T-helper 1 cell (primary cell): ENCODE measurements at places on chromosomes 1 and 21.

DNA sequence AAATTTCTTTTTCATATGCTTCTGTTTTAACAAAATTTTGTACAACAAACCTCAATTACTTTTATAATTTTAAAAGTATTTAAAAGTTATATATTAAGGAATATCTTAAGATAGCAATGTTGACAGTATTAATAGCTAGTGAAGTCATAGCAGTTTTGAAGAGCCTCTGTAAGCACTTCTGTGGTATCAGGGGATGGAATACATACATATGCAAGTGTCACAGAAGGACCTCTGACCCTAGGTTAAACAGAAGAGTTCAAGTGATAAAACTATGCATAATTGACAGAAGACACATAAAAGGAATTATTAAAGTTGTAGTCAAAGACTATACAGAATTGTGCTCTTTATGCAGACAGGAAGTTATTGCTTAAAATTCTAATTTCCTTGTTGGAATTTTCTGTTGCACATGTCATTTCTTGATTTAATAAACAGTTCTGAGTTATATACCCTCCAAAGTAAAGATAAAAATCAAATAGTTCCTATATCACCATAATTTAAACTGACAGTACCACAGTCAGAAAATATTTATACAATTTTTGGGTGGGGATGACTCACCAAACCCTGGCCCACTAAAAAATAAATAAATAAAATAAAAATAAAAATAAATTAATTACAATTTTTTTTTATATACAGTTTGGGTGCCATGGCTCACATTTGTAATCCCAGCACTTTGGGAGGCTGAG lies 27.1 kb downstream of the IPP start:
- no peak for DNase-seq

DNA sequence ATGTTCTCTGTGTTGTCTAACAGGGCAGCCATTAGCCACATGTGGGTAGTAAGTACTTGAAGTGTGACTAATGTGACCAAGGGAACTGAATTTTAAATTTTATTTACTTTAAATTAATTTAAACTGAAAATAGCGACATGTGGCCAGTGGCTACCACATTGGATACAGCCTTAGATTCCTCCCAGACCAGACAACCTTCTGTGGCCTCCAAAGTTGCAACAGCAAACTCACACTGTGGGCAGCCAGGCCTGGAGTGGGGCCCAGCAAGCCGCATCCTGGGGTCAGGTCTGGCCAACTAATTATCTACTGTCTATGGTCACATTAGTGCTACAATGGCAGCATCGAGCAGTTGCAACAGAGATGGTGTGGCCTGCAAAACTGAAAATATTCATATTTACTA lies 11.7 kb downstream of the EIF2D start:
- DNase-seq = no peak

DNA sequence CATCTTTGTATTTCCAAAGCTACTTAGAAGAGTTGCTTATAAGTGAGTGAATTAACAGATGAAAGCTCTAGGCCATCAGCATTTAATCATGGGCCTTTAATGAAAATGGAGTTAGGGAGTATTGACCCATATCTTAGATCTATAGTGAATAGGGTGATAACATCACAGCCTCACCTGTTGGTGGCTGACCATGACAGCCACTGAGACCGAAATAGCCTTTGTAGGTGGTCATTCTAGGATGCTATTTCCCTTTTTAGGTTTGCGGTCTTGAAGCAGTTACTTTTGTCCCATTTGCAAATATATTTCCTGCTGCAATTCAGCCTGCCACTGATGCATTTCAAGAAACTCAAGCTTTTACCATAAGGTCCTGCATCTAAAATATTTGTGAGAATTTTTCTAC lies 410.1 kb upstream of the LYPLAL1 start:
- no peak for DNase-seq

DNA sequence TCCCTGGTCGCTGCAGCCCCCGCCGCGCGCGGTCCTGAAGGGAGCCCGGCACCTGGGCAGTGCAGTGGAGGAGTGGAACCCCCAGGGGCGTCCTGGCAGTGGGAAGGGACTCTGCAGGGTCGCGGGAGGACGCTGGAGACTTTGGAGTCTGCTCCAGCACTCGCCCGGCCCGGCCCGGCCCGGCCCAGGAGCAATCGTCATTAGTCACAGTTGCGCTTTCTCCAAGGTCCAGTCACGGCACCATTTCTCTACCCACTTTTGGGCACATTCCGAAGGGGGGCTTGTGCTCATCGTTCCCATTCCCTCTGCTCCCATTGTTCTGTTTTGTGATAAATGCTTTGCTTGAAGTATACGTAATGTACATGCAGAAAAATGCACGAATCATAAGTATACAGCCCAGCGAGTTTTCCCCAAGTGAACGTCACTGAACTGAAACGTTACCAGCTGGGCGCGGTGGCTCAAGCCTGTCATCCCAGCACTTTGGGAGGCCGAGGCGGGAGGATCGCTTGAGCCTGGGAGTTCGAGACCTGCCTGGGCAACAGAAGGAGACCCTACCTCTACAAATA lies 999 bp downstream of the THAP3 start:
- DNase-seq = no peak

- DNase-seq = no peak
These were observed 76.1 kb upstream of the KIAA0040 start for GRCh38 chr1:175268720-175269119.

- peak; percentile 58 for DNase-seq
These were observed 14.3 kb upstream of the MUL1 start for GRCh38 chr1:20521960-20522861.

GRCh38 chr1:19014765-19015164 lies 58.3 kb upstream of the IFFO2 start:
- DNase-seq = no peak

- no peak for DNase-seq
These were observed 2.2 kb downstream of the SLC19A2 start for GRCh38 chr1:169483500-169483966.

GRCh38 chr1:92749024-92749634 lies 35.8 kb downstream of the EVI5 start:
- DNase-seq = no peak

DNA sequence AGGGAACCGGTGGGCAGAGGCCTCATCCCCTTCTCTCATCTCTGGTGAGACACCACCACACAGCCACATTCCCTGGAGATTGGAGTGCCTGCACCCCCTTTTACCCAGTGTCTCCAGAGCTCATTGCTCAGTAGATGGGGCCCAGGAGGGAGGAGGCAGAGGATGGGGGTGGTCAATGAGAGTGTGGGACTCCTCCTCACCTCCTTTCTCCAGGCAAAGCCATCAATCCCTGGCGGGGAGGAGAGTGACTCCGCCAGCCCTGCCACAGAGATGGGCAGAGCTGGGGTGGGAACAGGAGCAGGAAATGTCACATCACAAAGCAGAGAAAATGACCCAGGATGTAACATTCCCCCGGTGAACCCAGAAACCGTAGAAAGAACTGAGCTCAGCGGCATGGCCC lies 117.2 kb downstream of the MATN1 start:
- no peak for DNase-seq

GRCh38 chr1:22638476-22639234 lies 2.2 kb downstream of the C1QA start:
- DNase-seq = no peak

GRCh38 chr1:9006956-9007615 lies 19.1 kb downstream of the SLC2A7 start:
- DNase-seq = no peak

GRCh38 chr1:2099886-2100779 lies 49.9 kb downstream of the PRKCZ start:
- no peak for DNase-seq

DNA sequence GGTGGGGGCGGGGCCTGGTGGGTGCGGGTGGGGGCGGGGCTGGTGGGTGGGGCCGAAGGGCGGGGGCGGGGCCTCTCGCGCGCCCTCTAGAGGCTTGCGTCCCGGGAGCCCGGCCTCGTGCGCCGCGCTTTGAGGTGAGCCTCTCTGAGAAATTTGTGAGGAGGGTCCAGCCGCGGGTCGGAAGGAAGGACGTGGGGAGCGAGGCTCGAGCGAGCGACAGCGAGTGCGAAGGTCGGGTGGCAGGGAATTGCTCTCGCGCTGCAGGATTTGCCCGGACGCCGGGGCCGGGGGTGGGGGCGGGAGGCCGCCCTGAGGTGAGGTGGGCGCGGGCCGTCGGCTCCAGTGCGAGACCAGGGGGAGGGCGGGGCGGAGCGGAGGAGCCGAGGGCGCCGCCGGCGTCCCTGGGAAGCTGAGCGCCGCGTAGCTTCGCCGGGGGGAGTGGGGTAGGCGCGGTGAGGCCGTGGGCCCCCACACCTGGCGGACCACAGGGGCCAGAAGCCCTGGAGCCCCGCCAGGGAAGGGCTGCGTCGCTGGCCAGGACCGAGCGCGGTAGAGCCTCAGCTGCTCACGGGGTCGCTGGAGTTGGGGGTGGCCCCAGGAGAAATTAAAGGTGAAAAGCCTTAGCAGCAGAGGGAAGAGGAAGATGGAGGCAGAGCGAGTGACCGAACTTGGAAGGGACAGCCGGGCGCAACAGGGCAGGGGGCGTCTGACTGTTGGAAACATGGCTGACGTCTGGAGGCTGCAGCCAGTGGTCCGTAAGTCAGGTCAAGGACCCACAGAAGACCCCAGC lies 754 bp upstream of the LSS start:
- DNase-seq = no peak

- DNase-seq = no peak
These were observed 237.9 kb downstream of the HLX start for GRCh38 chr1:221117133-221117532.

- DNase-seq = no peak
These were observed 35.9 kb downstream of the PIK3R3 start for GRCh38 chr1:46096269-46097148.

- no peak for DNase-seq
These were observed 62.3 kb downstream of the PTGS2 start for GRCh38 chr1:186617926-186618325.

- no peak for DNase-seq
These were observed 10.8 kb downstream of the OBSCN start for GRCh38 chr1:228218513-228219244.

GRCh38 chr21:28427394-28428022 lies 565.2 kb downstream of the LTN1 start:
- DNase-seq = no peak

DNA sequence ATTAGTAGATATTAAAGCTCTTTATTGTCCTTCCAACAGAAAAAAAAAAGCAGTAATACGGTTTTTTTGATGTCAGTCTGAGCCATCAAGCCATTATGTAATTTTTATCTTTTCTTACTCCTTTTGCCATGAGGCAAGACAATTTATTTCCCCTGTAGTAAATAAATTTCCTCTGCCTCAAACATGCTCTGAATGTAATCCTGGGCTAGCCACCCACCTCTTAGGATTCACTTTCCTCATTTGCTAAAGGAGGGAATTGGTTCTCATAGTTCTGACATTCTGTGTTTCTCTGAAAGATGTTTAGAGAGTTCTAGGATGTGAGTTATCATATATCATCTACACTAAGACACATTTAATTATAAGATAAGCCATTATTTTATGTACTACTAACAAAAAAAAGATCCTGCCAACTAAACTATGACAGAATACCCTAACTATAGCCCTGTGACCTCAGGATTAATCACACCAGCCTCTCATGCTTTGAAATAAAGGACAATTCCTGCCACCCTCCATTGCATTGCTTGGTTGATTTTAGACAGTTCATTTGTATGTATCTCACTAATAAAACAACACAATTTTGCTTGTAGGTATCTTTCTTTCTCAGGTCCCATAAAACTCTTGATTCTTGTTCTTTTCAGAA lies 34.0 kb upstream of the RAP1A start:
- no peak for DNase-seq

- no peak for DNase-seq
These were observed 15.0 kb upstream of the CEP85 start for GRCh38 chr1:26218906-26219494.

DNA sequence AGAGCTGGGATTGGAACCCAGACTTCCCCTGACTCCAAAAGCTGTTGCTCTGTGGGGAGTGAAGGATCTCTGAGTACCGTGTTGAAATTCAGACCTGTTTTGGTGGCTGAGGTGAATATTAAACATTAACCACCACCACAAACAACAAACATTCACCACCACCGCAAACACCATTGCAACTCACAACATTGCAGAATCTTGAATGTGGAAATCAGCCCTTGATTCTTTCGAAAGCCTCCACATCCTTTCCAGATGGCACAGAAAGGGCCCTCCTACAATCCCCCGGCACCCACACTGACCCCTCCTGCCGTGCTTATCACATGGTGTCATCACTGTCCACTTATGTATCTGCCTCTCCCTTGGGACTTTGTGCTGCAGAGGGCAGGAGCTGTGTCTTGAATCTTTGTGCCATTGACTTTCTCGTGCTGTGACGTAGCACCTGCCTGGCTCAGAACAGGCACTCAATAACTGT lies 1.4 kb downstream of the CDA start:
- no peak for DNase-seq

GRCh38 chr1:159790237-159790917 lies 9.6 kb downstream of the DUSP23 start:
- DNase-seq = no peak

DNA sequence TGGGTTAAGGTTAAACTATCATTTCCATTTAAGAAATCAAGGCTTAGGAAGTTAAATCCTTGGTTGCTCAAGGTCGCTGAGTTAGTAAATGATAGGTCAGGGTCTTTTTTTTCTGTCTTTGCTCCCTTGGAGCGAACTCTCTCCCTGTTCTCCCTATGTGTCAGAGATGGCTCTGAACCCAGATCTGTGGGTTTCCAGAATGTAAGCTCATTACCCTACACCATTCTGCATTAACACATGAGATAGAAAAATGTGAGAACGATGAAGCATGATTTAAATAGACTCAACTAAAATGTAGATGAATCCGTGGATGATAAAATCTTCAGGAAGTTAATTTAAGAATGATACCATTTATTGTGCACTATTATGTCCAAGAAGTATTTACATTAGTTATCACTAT lies 25.0 kb upstream of the ST6GALNAC3 start:
- no peak for DNase-seq

DNA sequence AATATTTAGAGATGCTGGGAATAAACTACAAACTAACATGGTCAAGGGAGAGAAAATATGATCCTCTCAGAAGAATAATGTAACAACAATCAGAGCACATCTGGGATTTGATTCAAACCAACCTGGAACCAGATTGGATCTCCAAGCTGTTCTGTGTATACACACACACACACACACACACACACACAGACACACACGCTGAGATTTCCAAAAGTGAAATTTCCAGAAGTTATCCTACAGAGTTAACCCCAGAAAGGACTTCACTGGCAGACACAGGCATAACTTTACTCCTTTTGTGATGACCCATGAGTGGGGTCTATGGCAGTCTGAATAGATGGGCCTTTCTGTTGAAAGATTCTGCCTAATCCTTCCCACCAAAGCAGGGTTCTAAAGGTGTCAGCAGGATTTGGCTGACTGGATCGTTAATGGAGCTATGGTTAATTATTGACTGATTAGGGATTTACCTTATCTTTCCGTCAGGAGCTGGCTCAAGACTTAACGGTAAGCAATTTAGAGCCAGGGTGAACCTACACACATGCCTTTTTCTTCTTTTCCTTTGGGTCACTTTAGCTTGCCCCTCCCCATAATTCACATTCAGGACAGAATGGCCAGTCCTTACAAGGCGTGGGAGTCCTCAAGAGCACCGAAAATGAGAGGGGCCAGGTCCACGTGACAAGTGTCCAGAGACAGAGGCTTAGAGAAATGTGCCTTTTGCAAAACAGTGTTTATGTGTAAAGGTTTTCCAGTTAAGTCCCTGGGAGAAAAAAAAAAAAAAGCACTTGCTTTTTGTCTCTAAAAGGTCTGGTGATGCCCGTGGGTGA lies 10.9 kb upstream of the PROX1 start:
- DNase-seq = no peak
